Naive thymus-derived CD4-positive, alpha-beta T cell (primary cell): ENCODE measurements at places on chromosomes 13 and 19. TPM values are rescaled to one million over a fixed set of nuclear protein-coding genes. Genes with fewer than 3 reads are reported as not detected.

GRCh38 chr13:65803530-65804392 lies 1426.4 kb downstream of the PCDH9 start:
- H3K27ac ChIP-seq, result no peak overlapping the region
- no peak overlapping the region for H3K4me3 ChIP-seq
- H3K27me3 ChIP-seq, result no peaks in the 10 kb centered on the region
- H3K36me3 ChIP-seq, result no peaks in the 10 kb centered on the region
- DNase-seq, result no peak

The ZNF555 gene
- 2.7 TPM for total RNA-seq

DNA sequence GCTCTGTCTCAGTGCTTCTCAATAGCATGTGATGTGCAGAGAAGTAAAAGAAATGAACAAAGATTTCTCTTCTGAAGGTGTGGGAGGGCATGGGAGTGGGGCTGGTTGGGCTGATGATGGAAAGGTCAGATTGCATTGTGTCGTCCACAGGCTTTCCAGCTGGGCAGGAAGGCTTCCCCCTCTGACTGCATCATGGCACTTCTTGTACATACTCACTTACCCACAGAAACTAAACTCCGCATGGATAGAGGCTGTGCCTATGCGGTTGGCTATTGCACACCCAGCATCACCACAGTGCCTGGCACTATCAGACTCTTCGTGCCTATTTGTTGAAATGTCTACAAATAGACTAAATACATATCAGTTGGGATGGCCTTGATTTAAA lies 24.4 kb upstream of the TNFSF11 start:
- no peaks in the 10 kb centered on the region for H3K36me3 ChIP-seq
- H3K4me1 ChIP-seq, result no peaks in the 10 kb centered on the region
- no peak overlapping the region for H3K4me3 ChIP-seq
- no peak overlapping the region for H3K27ac ChIP-seq
- no peak for DNase-seq
- no peaks in the 10 kb centered on the region for H3K27me3 ChIP-seq

- H3K4me3 ChIP-seq, result peak overlapping the region; percentile 80
- H3K27me3 ChIP-seq, result no peaks in the 10 kb centered on the region
These were observed 752 bp downstream of the ZMYM5 start for GRCh38 chr13:19862481-19863313.
